ENCODE measurements at places on chromosomes 4 and X.

- no peak for DNase-seq
Measured at GRCh38 chr4:109294468-109295020, 7.9 kb downstream of the COL25A1 start.

- no peak for DNase-seq
Measured at GRCh38 chrX:38045538-38046096, 39.3 kb downstream of the SYTL5 start.

GRCh38 chr4:33592701-33593100 is 2651.6 kb downstream of the ARAP2 start:
- no peak for DNase-seq

DNA sequence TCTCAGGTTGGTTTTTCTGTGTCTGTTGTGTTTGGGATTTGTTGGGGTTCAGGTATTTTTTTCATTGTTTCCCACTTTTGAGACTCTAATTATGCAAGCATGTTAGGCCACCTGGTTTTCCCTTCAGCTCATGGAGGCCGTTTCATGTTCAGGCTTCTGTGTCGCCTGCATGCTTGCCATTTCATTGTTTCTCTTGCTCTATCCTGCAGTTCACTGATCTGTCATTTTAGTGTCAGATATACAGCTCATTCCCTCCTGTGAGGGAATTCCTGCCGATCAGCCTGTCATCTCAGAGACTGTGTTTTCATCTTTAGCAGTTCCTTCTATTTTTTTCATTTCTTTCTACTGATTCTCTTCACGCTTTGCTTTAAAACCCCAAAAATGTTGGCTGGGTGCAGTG is 49.4 kb upstream of the HGFAC start:
- no peak for DNase-seq

GRCh38 chr4:174629265-174629664 is 107.0 kb upstream of the HPGD start:
- no peak for DNase-seq

DNA sequence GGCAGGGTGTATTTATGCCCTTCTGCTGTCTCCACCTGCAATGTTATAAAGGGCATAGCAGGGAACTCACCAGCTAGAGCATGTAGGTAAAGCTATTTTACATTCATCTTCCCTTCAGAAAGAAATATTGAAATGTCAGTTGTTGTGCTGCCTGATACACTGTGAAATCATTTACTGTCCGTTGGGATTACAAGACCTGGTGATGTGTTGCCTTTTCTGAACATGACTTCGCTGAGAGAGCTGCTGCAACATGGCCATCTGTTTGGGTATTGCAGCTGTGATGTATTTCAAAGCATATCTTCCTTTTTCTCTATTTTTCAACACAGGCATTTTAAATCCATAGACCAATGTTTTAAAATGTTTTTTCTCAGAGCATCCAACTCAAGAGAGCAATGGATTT is 644.1 kb upstream of the GNPDA2 start:
- DNase-seq: no peak

DNA sequence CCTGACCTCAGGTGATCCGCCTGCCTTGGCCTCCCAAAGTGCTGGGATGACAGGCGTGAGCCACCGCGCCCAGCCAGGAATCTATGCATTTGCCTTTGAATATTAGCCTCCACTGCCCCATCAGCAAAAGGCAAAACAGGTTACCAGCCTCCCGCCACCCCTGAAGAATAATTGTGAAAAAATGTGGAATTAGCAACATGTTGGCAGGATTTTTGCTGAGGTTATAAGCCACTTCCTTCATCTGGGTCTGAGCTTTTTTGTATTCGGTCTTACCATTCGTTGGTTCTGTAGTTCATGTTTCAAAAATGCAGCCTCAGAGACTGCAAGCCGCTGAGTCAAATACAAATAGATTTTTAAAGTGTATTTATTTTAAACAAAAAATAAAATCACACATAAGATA is 44.2 kb upstream of the SHOX start:
- DNase-seq: no peak

GRCh38 chr4:137659431-137659830 is 127.1 kb upstream of the PCDH18 start:
- no peak for DNase-seq

- no peak for DNase-seq
Measured at GRCh38 chrX:13023567-13023966, 20.9 kb downstream of the FAM9C start.
